Stimulated activated CD4-positive, alpha-beta T cell treated with anti-CD3 and anti-CD28 coated beads, Interleukin-4, amount 100 ng/mL, for 4 hours (primary cell): ENCODE measurements at places on chromosomes 16 and 17.

DNA sequence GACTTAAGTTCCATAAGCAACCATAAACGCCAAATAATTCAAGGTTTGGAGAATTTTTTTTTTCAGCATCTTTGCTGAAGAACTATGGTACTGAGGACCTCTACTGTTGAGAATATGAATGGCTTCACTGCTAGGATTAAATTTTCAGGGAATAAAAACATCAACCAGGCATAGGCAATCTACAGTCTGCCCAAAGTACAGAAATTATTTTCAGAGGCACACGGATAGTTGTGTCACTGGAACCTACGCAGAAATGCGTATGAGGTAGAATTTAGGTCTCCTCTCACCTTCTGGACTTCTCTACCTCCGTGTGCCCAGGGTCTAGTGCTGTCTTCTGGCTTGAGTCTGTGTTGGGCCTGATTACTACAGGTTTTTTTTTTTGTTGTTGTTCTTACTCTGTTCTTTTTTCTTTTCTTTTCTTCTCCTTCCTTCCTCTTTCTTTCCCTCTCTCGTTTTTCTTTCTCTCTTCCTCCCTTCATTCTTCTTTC lies 39.7 kb downstream of the NACA2 start:
- no peak for DNase-seq

DNA sequence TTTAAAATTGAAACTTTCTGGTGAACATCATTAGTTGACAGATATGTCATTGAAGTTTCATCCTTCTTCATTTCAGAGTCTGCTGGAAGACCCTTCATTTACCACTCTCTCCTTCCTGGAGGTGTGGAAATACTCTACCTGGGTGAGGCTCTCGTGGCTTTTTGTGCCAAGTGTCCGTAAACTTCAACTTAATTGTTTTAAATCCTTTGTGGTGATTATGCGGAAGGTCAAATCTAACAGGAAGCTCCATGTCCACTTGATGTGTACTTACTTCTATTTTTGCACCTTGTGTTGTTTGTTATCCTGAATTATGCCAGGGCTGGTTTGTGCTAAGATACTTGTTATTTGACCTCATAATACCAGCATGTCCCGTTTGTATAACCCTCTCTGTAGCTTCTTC lies 129.2 kb downstream of the WWOX start:
- DNase-seq: no peak

- no peak for DNase-seq
Observed at GRCh38 chr16:77777745-77778144, 10.6 kb upstream of the VAT1L start.

GRCh38 chr16:52077607-52078006 lies 469.3 kb downstream of the TOX3 start:
- no peak for DNase-seq

DNA sequence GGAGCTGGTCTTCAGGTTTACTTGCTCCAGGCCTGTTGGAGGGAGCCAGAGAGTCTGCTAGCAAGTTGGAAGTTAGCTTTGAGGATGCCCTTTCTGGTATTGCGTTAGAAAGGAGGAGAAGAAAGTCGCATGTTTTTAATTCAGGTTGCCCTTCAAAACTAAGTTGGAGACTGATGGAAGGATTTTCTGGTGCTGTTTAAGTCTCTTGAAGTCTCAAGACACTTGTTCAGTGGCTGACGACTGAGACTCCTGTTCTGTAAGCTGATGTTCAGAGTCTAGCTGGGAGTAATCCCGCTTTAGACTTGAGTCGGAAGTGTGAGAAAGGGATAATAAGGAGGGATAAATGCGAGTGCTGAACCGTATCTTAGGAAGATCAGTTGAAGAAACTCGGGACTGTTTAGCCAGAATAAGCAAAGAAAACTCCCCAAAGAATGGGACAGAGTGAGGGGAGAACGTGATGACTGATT lies 740 bp downstream of the AATF start:
- DNase-seq: no peak

GRCh38 chr17:38877130-38877851 lies 7.4 kb downstream of the LASP1 start:
- DNase-seq: peak; percentile 33

DNA sequence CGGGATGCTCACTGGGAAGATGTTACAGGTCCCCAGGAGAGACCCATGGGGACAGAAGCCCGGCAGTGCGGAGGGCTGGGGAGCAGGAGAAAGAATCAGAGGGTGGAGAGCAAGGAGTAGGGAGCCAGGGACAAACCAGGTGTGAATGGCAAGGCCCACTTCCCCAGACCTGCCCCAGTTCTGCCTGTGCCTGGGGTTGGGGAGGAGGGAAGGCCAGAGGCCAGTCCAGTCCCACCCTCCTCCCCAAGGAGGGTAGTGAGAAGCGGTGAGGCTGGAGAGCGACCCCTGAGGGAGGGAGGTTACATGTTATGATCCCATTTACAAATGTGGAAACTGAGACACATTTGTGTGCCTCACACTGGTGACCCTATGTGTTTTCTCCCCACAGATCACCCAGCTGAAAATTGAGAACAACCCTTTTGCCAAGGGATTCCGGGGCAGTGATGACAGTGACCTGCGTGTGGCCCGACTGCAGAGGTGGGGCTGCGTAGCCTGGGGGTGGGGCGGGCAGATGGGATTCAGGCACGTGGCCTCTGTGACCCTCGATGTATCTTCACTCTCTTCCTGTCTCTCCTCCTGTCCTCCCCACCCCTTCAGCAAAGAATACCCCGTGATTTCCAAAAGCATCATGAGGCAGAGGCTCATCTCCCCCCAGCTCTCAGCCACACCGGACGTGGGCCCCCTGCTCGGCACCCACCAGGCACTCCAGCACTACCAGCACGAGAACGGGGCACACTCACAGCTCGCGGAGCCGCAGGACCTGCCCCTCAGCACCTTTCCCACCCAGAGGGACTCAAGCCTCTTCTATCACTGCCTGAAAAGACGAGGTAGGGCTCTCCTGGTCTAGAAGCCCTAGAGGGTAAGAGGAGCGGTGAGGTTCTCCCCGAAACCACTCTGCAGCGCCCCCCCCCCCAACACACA lies 27.5 kb downstream of the TBX4 start:
- no peak for DNase-seq

GRCh38 chr17:2027528-2028233 lies 2.3 kb upstream of the DPH1 start:
- DNase-seq: no peak

GRCh38 chr17:51765282-51766135 lies 393.0 kb downstream of the CA10 start:
- DNase-seq: no peak

- no peak for DNase-seq
Observed at GRCh38 chr16:11133344-11133943, 122.6 kb downstream of the SOCS1 start.

GRCh38 chr17:50564916-50565315 lies 4.4 kb downstream of the CACNA1G start:
- DNase-seq: no peak

GRCh38 chr16:85205747-85206471 lies 93.6 kb upstream of the CIBAR2 start:
- DNase-seq: no peak

- DNase-seq: no peak
Observed at GRCh38 chr17:38709864-38710603, 5.0 kb downstream of the MLLT6 start.

DNA sequence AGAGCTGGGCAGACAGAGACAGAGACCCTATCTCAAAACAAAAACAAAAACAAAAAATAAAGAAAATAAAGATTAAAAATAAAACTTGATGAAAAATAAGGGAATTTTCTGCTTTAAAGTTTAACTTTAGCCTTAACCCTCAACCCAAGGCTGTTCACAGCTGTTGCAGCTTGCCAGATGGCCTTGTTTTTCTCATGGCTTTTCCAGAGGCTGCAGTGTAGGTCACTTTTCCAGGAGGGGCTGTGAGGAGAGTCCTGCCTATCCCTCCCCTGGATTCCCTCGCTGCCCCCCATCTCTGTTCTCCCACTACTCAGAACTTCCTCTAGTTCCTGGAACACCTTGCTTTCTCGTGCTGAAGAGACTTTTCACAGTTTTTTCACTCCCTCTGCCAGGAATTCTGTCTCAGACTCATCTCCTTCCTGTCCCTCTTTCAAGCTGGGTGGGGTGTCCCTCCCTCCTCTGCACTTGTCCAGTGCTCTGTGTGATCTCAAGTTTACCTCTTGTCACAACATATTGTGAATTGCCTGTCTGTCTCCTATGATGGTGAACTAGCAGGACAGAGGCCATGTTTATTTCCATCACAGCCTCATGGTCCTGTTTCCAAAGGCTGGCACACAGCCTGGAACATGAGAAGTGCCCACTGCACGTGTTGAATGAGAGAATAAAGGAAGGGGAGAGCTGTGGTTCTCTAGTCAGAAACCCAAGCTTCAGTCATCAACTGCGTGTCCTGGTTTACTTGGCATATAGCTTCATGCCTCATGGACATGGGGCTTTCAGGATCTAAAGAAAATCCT lies 69.9 kb upstream of the MSI2 start:
- no peak for DNase-seq

DNA sequence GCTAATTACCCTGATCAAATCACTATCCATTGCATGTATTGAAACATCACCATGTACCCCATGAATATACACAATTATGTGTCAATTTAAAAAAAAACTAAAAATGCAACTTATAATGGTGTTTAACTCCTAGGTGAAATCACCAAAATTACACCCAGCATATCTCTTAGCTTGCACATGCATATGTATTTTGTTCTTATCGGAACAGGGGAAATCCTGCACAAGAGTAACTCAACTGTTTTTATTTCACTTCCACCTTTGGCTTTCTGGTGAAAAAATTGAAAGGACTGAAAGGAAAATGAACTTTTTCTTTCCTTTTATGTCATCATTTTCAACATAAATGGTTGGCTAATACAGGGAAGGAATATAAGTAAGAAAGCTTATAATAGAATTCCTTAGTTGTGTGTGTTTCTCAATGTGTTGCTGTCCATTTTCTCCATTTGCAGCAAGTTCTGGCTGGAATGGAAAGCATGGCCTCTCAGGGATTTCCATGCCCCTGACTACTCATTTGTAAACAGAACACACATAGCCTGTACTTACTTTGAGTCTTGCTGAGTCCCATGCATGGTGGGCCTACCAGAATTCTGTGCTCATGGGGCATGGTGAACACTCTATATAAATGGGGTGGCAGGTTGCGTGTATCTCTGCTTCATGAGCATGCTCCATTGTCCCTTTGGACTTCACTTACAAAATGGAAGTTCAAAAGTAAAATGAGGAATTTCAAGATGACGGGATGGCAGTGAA lies 462.0 kb downstream of the HS3ST3B1 start:
- no peak for DNase-seq

- DNase-seq: no peak
Observed at GRCh38 chr16:5557448-5557847, 459.9 kb upstream of the EEF2KMT start.

- no peak for DNase-seq
Observed at GRCh38 chr16:70375636-70376611, 29.2 kb downstream of the DDX19A start.

DNA sequence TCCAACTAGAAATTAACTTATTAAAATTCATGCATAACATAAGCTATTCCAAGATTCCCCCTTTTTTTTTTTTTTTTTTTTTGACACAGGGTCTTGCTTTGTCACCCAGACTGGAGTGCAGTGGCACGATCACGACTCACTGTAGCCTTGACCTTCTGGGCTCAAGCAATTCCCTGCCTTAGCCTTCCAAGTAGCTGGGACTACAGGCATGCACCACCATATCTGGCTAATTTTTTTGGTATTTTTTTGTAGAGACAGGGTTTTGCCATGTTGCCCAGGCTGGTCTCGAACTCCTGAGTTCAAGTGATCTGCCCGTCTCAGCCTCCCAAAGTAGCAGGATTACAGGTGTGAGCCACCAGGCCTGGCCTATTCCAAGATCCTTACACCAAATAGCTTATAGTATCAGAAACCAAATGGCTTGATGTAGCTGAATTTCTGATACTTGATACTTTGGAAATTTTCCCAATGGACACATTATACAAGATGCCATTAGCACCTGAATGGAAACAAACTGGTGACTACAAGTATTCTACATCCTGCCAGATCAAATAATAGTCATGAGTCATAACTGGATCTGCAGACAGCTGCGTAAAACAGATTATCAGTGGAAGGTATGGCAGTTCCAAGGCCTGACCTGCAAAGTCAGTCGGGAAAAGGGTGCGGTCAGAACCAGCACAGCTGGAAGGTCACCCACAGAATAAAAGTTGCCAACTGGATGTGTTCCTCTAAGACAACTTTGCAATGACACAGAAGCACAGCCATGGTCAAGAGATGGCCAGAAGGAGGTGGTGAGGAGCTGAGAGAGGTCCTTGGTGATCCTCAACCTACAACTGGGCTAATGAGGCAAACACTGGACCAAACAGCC lies 14.5 kb downstream of the TUBG1 start:
- no peak for DNase-seq

DNA sequence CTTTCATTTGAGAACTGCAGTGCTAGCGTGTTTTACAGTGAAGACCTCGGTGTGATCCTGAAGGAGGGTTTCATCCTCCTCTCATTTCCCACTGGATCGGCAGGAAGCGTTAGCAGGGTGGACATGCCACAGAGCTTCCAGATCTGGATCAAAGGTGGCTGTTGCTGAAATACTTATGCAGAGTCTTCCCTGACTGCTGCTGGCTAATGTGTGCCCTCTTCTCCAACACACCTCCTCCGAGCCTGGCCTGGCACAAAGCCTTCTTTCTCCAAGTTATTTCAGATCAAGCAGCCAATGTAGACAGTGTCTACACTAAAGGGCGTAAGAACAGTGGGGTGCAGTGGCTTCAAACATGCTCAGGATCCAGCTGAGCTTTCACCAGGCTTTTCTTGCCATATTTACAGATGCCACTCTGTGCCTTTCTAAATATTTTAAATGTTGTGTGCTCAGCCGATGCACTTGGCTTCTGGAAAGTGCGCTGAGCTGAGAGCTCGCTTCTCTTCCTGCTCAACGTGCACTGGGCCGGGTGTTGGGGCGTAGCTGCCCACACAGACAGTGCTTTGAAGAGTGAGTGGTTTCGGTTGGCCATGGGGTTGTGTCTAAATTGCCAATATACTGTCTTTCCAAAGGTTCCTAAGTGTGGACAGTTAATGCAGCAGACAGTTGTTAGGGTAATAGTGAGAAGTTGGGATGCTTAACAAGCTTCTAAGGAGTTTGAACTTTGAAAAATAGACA lies 2.1 kb downstream of the ZNF750 start:
- DNase-seq: no peak

- DNase-seq: no peak
Observed at GRCh38 chr17:48247603-48248002, 140.0 kb downstream of the SNX11 start.

GRCh38 chr16:83554096-83554495 lies 253.7 kb upstream of the HSBP1 start:
- DNase-seq: no peak

DNA sequence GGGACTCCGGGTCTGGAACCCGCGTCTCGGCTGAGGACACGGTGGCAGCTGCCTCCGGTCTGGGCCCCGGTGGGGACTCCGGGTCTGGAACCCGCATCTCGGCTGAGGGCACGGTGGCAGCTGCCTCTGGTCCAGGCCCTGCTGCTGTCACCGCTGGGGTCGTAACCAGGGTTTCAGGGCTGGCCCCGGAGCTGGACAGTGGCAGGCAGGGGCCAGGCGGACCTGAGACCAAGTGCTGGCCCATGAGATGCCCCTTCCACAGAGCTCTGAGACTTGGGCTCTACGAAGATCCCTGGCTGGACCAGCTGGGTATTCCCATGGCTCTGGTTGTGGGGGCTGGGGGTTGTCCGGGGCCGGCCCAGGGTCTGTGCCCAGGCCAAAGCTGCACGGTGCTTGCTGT lies 3.8 kb downstream of the RPUSD1 start:
- no peak for DNase-seq

- no peak for DNase-seq
Observed at GRCh38 chr17:33233811-33234177, 59.3 kb downstream of the ASIC2 start.
